Ascending aorta (tissue), 2 donors: ENCODE measurements at places on chromosomes 13 and 19. TPM values are rescaled to one million over a fixed set of nuclear protein-coding genes. Genes with fewer than 3 reads are reported as not detected.
A peak's percentile ranks its signal among the peaks of the same experiment; 100 is the strongest.

GRCh38 chr19:55488986-55489710 lies 912 bp downstream of the SSC5D start:
- DNase-seq, result no peak

GRCh38 chr19:44874317-44874716 lies 16.7 kb upstream of the TOMM40 start:
- DNase-seq, result no peak

DNA sequence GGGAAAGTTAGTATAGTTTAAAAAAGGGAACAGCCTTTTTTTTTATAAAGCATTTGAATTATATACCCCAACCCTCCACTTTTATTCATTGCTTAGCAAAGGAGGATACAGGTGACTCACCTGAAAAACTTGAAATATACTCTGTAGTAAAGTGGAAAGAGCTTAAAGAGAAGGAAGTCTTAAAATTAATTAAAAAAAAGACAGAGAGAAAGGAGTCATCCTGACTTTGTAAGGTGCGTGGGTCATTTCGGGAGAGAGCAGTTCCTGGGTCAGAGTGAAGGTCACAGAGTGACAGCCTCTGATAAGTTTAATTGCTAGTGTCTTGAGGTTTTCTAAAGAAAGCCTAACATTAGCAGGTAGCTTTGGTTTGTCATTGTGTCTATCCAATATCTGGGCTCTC lies 310.3 kb downstream of the KLF5 start:
- DNase-seq, result no peak

DNA sequence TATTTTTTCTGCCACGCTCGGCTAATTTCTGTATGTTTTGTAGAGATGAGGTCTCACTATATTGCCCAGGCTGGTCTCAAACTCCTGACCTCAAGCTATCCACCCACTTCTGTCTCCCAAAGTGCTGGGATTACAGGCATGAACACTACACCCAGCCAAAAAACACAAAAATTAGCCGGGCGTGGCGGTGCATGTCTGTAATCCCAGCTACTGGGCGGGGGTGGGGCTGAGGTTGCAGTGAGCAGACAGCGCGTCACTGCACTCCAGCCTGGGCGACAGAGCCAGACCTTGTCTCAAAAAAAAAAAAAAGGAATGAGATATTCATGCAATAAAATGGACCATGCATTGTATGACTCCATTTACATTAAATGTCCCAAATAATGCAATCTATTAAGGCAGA lies 32.2 kb downstream of the VASP start:
- DNase-seq, result no peak

GRCh38 chr19:38891771-38892170 lies 7.6 kb downstream of the SIRT2 start:
- no peak for DNase-seq

DNA sequence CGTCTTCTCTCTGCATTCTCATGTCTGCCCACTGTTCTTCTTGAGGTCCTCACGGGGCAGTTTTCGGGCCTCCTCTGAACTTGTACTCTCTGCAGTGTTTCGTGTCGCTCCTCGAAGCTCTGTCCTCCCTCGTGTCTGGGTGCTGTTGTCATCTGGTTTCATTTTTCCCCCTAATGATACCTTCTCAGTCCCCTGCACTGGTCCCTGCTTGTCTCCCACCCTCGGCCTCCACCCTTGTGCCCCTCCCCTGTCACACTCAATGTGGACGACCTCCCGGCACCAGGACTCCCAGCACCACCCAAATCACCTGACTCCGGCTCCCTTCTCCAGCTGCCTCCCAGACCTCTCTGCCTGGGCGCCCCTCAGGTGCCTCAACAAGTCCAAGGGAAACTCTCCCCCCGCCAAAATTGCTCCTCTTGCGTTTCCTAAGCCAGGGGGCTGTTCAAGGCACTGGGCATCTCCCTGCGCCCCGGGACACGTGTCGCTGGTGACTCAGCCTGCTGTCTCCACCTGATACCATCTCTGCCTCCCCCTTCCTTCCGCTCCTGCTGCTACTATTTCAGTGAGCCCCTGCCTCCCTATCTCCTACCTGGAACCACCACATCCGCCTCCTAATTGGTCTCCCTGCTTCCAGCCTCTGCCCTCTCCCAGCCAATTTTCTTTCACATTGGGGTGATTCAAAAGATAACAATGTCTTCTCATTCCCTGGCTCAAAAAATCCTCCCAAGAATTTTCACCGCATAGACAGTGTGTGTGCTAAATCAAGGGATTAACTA lies 49.5 kb downstream of the RFX2 start:
- peak; percentile 66 for DNase-seq

GRCh38 chr13:109480011-109480955 lies 306.1 kb downstream of the IRS2 start:
- DNase-seq, result no peak

- DNase-seq, result no peak
Measured at GRCh38 chr13:92894447-92894846, 332.2 kb upstream of the GPC6 start.

- DNase-seq, result no peak
Measured at GRCh38 chr13:99331881-99332293, 24.7 kb upstream of the GPR183 start.

- no peak for DNase-seq
Measured at GRCh38 chr13:110245416-110245899, 61.5 kb downstream of the COL4A1 start.

GRCh38 chr13:34137200-34137599 lies 319.3 kb downstream of the RFC3 start:
- no peak for DNase-seq

- DNase-seq, result no peak
Measured at GRCh38 chr13:42532561-42533335, 41.2 kb upstream of the TNFSF11 start.

GRCh38 chr19:53521373-53522202 lies 16.4 kb upstream of the ZNF331 start:
- DNase-seq, result no peak

GRCh38 chr13:29108068-29108786 lies 288.1 kb downstream of the MTUS2 start:
- DNase-seq, result no peak

GRCh38 chr13:22031702-22032286 lies 360.9 kb downstream of the FGF9 start:
- no peak for DNase-seq

GRCh38 chr19:22503524-22503923 lies 81.4 kb upstream of the ZNF98 start:
- DNase-seq, result no peak

GRCh38 chr13:69595181-69595580 lies 512.4 kb upstream of the ATXN8OS start:
- no peak for DNase-seq

- no peak for DNase-seq
Measured at GRCh38 chr13:67267136-67267535, 37.0 kb upstream of the PCDH9 start.

DNA sequence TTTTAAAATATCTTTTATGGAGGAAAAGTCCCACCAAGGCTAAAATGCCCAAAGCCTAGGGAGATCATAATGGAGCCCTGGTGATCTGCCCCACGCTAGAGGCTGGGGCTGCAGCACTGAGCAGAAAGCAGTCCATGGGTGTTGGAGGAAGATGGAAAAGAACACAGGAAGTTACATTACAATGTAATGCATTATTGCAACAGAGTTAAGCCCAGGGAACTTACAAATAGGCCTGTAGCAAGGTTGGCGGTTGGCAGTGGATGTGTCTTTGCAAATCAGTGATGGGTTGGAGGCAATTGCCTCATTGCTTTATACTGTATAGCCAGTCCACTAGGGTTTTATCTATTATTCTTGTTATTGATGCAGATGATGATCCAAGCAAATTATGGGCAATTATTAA lies 399.9 kb downstream of the NDFIP2 start:
- DNase-seq, result no peak

- peak; percentile 91 for DNase-seq
Measured at GRCh38 chr19:46634045-46634655, 1.9 kb downstream of the GNG8 start.

- DNase-seq, result no peak
Measured at GRCh38 chr13:85366759-85367417, 432.3 kb downstream of the SLITRK6 start.

DNA sequence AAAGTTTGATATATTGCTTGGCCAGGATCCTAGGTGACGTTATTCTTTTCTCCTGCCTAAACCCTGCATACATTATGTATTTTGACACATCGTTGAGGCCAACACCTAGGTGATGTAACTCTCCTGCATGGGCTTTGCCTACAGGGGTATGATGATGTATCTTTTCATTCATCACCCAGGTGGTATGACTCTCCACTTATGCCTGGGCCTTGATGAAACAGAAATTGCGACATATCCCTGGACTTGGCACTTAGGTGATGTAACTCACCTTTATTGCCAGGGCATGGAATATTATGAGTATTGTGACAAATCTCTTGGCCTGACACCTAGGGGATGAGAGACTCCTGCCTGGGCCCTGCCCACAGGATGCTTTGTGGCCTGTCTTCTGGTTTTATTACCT lies 18.5 kb upstream of the ZNF681 start:
- DNase-seq, result no peak

- DNase-seq, result no peak
Measured at GRCh38 chr13:50990065-50990817, 80.7 kb downstream of the RNASEH2B start.

DNA sequence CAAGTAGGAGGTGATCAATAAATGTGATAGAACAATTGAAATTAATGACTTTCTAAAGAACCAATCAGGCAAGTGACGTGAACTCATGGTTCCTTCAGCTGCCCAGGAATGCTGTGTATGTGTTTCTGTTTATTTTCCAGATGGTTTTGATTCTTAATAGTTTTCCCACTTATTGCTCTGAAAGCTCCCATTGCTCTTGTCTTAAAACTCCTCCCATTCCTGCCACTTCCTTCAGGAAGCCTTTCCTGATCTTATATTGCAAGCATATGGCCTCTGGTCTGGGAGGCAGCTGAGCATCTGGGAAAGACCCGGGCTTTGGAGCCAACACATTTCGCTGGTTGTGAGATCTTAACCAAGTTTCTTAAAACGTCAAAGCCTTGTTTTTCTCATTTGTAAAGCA lies 17.1 kb upstream of the LATS2 start:
- no peak for DNase-seq

DNA sequence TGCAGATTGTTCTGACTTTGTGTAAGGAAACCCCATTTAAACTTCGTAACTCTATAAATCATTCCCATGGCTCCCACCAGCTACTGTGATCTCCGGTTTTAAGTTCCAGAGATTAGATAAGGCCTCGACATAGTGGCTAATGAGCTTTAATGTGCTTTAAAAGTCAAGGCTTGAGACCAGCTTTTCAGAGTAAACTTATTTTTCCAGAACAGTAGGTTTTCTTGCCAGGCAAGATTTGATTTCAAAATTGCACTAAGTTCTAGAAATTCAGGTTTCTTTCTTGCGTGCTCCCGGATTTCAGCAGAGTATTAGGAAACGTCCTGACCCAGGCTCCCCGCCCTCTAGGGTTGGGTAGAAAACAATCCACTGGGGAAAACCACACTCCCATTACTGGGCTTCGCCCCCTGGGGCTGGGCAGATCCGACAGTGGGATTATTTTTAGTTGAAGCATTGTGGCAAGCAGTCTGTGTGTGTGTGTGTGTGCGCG lies 43.3 kb downstream of the CRYL1 start:
- no peak for DNase-seq

GRCh38 chr13:50948601-50949000 lies 39.0 kb downstream of the RNASEH2B start:
- DNase-seq, result no peak

- no peak for DNase-seq
Measured at GRCh38 chr13:92739306-92739818, 487.2 kb upstream of the GPC6 start.

DNA sequence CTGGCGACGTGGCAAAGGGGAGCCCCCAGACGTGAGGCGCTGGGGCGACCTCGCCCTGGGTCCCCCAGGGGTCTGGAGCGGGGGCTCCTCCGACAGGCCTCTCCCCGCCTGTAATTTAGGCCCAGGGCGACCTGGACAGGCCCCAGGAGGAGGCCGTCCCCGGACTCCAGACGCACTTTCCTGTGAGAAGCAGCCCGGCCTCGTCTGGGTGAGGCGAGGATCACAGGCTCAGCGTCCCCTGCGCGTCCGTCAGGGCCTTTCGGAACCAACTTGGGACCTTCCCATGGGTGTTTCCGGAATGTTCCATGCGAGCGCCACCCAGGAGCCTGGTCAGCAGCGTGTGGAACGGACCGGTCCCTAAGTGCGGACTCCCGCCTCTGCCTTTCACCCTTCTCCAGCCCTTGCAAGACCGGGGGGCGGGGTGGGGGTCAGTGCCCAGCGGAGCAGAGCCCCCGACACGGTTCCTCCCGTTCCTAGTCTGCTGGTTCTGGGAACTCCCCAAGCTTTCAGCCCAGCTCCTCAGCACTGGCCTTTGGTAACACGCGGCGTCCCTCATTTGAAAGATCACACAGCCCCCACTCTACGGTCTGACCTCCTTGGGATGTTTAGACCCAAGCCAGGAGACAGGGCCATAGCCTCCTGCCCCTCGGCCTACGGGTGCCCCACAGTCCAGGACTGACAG lies 1.1 kb upstream of the GRTP1 start:
- no peak for DNase-seq

- DNase-seq, result no peak
Measured at GRCh38 chr13:109983447-109983846, 197.1 kb upstream of the IRS2 start.

DNA sequence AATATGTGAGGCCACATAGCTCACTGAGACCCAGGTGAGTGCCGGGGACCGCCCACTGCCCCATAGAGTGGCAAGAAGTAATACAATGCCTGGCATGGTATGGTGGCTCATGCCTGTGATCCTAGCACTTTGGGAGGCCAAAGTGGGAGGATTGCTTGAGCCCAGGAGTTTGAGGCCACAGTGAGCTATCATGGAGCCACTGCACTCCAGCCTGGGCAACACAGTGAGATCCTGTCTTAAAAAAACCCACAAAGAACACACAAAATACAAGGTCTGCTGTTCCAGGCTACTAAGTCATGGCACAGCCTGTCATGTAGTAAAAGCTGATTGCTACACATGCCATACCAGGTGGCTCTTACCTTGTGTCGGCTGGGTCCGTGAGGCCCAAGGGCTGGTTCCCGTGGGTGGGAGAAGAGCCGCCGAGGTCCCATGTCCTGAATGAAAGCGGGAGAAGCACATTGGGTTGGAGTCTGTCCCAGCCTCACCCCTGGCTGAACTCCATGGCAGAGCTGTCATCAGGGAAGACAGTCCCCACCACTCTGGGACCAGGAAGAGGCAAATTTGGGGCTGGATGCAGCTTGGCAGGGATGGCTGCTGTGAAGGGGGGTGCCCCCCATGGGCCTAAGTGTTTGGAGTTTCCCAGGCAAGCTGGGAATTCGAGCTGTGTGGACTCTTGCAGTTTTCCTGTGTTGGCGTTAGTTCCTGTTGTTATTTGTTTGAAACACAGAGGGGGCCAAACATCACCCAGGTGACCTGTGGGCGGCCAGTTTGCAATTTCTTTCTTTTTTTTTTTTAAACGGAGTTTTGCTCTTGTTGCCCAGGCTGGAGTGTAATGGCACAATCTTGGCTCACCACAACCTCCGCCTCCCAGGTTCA lies 3.2 kb upstream of the FDX2 start:
- no peak for DNase-seq

- DNase-seq, result no peak
Measured at GRCh38 chr19:4367781-4368127, 24.4 kb downstream of the MPND start.

GRCh38 chr13:46655377-46656180 lies 102.6 kb downstream of the LRCH1 start:
- DNase-seq, result no peak

CASP14 gene
- total RNA-seq, result not detected

PLVAP gene
- 378 TPM for total RNA-seq

ZNF763 gene
- total RNA-seq, result 2.8 TPM

OR7A5 gene
- not detected for total RNA-seq

HPN gene
- total RNA-seq, result 0.85 TPM

MYO1F gene
- 5.0 TPM for total RNA-seq

KLF1 gene
- not detected for total RNA-seq

SOX21 gene
- not detected for total RNA-seq

ZNF665 gene
- total RNA-seq, result not detected

ZNF607 gene
- total RNA-seq, result 1.8 TPM
